ENCODE measurements at places on chromosomes 1 and 21.

DNA sequence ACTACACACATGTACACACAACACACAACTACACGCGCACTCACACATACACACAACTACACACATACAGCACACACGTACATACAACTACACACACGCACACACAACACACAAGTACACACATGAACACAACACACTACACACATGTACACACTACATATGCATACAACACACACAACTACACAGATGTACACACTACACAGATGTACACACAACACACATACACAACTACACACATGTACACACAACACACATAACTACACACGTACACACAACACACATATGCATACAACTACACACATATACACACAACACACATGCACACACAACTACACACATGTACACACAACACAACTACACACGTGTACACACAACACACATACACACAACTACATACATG, 318.6 kb downstream of the CAMTA1 start:
- DNase-seq, result no peak

DNA sequence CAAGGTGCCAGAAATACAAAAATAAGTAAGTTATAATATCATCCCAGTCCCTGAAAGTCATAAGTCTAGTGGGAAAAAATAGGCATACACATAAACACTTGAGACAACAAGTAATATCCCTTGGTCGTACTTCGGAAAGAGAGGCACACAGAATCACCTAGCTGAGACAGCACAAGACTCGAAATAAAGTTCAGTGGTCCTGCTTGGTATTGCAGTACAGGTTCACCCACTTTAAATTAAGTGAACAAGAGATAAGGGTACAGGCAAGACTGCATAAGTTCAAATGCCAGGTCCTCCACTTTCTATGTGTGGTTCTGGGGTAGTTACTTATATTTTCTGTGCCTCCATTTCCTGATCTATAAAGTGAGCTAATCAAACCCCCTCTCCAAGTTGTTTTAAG, 47.6 kb downstream of the SEC16B start:
- no peak for DNase-seq

DNA sequence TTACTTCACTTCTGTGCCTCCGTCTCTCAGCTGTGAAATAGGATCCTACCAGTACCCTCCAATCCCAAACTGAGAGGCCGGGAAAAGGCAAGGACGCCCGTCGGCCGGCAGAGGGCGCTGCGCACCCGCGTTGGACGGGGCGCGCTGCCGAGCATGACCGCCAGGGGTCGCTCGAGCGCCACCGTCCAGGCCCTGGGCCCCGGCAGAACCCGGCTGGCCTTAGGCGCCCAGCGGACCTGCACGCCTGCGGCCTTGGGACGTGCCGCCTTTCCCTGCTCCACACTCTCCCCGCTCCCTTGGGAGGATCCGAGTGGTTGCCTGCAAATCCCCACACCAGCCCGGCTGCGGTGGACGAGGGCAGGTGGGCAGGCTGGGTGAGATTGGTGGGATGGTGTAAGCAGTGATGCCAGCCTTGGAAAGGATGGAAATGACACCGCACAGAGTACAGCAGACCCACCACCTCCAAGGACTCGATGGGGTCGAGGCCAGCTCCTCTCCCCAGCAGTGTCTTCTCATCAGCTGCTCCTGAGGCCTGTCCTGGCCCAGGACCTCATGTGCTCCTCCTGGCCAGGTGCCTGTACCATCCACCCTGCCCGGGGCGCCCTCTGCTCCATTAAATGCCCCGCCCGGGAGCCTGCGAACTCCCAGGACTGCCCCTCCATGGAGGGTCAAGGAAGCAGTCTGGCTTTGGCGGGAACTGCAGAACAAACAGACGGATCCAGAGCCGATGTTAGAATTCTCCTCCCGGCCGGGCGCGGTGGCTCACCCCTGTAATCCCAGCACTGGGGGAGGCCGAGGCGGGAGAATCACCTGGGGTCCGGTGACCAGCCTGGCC, 47.4 kb upstream of the LBR start:
- peak; percentile 65 for DNase-seq

- no peak for DNase-seq
Observed at GRCh38 chr1:205171369-205171768, 40.1 kb downstream of the DSTYK start.

DNA sequence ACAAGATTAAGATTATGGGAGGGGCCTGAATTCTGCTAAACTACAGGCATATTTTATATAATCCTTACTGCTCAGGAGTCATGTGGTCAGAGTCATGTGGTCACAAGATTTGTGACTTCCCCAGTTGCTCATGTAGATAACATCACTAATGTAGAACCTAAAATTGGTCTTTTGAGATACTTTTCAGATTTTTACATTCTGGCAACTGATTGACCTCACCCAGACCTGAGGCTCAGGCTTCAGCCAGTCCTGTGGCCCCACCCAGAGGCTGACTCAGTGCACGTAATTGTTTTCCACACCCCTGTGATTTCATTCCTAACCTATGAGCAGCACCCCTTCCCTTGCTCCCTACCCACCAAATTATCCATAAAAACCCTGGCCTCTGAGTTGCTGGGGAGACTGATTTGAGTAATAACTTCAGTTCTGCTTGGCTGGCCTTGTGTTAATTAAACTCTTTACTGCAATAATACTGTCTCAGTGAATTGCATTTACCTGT, 41.7 kb upstream of the ZNF326 start:
- DNase-seq, result no peak

DNA sequence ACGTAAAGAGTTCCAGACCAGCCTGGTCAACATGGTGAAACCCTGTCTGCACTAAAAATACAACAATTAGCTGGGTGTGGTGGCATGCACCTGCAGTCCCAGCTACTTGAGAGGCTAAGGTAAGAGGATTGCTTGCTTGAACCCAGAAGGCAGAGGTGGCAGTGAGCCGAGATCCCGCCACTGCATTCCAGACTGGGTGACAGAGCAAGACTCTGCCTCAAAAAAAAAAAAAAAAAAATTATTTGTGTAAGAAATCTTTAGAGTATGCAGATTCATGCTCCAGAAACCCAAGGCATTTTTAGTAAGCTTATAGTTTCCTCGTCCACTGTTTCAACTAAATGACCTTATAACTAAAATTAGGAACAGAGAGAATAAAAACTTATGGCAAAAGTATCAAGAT, 51.3 kb downstream of the ABL2 start:
- no peak for DNase-seq

- DNase-seq, result no peak
Observed at GRCh38 chr21:27636656-27637055, 669.8 kb upstream of the ADAMTS5 start.

DNA sequence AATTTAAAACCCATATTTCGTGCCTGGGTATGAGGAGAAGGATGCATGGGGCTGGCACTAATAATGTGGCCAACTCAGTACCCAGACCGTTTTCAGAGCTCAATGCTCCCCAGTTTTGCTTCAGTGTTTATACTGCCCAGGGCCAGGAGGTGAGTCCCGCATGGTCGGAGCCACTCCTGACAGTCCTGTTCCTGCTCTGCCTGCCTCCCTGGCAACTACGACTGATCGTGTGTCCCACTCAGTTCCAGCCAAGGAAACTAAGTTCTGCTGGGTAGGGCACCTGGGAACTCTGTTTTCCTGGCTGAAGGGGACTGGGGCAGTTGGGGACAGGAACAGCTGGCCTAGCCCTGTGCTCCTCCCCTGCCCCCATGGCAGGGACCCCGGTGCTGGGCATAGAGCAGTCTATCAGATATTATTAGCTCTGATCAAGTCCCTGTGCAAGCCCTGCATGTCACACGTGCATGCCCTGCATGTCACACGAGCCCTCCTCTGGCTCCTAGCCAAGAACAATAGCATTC, 19.2 kb downstream of the S100A7 start:
- DNase-seq, result no peak

GRCh38 chr1:8497210-8497819, 179.4 kb downstream of the SLC45A1 start:
- no peak for DNase-seq

DNA sequence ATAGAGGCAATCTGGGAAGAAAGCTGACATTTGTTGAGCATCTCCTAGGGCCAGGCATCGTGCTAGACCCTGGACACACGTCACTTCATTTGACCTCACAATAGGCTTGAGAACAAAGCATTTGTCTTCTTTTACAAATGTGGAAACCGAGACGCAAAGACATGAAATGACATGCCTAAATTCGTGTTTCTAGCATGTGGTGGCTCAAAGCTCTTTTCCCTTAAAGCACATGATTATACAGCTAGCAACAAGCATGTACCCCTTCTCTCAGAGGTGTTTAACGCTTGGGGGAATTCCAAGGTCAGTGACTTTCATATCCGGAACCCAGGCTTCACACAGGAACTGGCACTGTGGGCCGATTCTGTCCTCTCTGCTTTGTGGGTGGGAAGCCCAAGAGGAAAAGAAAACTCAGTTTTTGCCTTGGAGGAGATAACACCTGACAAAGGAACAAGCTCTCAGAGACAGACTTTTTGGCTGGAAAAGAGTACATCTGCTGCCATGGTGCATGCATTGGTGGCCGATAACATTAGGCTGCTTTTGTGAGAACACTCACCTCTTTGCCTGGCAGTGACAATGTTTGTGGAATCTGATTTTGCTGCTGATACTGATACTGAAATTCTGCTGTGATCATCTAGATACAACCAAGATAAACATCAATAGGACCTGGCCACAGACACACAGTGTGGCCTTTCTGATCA, 15.4 kb upstream of the CD2 start:
- DNase-seq, result no peak

GRCh38 chr1:97245026-97245425, 523.4 kb downstream of the PTBP2 start:
- DNase-seq, result no peak

- no peak for DNase-seq
Observed at GRCh38 chr21:45104560-45104959, 30.2 kb downstream of the ADARB1 start.

- DNase-seq, result no peak
Observed at GRCh38 chr1:246147524-246148461, 359.3 kb downstream of the SMYD3 start.

- DNase-seq, result no peak
Observed at GRCh38 chr1:11373895-11374747, 101.1 kb downstream of the UBIAD1 start.

GRCh38 chr1:72606216-72606810, 324.0 kb upstream of the NEGR1 start:
- no peak for DNase-seq

DNA sequence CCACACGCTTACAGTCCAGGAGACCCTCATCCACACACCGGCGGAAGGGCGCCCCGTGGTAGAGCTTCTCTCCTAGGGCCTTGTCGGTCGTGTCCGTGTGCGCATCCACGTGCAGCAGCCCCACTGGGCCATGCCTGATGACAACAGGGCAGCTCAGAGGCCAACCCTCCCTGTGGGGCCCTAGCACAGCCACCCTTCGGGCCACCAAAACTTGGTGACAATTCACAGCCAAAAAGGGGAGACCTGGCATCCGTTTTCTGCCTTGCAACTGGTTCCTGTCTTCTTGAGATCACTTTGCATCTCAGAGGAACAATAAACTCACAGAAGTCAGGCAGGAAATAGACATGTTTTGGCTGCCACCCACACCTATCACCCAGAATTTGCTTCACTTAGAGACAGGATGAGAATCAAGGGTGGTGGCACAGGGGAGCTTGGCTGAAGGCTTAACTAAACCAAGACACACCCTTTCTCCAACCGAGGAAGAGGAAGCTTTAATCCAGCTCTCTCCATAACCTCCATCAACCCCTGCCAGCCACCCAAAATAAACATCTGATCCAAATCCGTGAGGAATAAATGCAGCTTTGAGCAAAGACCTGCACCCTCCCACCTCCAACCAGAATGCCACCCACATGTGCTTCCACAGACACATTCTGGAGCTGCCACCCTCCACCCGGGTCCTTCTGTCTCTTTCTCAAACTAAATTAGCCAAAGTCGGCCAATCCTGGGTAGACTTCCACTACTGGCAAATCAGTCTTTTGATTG, 5.7 kb downstream of the AGMAT start:
- no peak for DNase-seq

- DNase-seq, result no peak
Observed at GRCh38 chr1:56585985-56586384, 6.6 kb upstream of the PLPP3 start.

GRCh38 chr1:155678027-155678426, 10.5 kb downstream of the YY1AP1 start:
- no peak for DNase-seq

- no peak for DNase-seq
Observed at GRCh38 chr1:211625040-211625439, 46.1 kb upstream of the SLC30A1 start.

GRCh38 chr1:203276916-203277545, 28.3 kb upstream of the BTG2 start:
- no peak for DNase-seq

GRCh38 chr1:156419854-156420204, 50.8 kb downstream of the RHBG start:
- DNase-seq, result no peak

- peak; percentile 83 for DNase-seq
Observed at GRCh38 chr1:30816211-30817076, 58.9 kb upstream of the LAPTM5 start.

GRCh38 chr1:203271962-203272632, 33.2 kb upstream of the BTG2 start:
- no peak for DNase-seq

- no peak for DNase-seq
Observed at GRCh38 chr21:38202811-38203210, 54.0 kb upstream of the KCNJ15 start.

- no peak for DNase-seq
Observed at GRCh38 chr1:208369045-208369444, 124.9 kb upstream of the PLXNA2 start.

GRCh38 chr1:84078842-84079202, 65.2 kb upstream of the PRKACB start:
- peak; percentile 16 for DNase-seq

Data from hippocampal formation (tissue), 2 donors.